ENCODE measurements at places on chromosomes 6 and 20. TPM values are rescaled to one million over a fixed set of nuclear protein-coding genes. Genes with fewer than 3 reads are reported as not detected.
A peak's percentile ranks its signal among the peaks of the same experiment; 100 is the strongest.

DNA sequence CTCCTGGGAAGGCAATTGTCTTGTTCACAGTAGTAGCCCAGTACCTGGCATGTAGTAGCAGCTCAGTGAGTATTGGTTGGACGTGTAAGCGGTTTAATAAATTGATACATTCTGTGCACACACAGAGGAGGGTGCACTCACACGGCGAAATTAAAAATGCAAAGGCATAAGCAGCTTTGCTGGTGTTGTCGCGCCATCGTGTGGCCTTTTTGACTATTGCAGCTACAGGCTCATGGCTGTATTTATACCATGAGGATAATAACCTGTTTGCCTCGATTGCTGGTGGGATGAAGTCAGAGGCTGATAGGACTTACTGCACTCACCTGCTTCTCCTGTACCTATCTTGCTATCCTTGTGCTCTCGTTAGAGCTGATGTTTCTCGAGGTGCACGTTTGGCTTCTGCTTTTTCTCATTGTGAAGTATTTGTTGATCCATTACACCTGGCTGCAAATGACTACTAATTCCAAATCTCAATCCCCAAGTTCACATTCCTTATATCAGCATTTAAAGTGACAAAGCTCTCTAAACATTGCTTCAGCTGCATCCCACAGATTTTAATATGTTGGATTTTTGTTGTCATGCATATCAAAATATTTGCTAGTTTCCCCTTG is 61.5 kb downstream of the TBXT start:
- peak; percentile 80 for DNase-seq
- H3K27ac ChIP-seq: no peak overlapping the region
- H3K36me3 ChIP-seq: no peaks in the 10 kb centered on the region
- no peak overlapping the region for H3K4me3 ChIP-seq
- no peaks in the 10 kb centered on the region for H3K27me3 ChIP-seq

DNA sequence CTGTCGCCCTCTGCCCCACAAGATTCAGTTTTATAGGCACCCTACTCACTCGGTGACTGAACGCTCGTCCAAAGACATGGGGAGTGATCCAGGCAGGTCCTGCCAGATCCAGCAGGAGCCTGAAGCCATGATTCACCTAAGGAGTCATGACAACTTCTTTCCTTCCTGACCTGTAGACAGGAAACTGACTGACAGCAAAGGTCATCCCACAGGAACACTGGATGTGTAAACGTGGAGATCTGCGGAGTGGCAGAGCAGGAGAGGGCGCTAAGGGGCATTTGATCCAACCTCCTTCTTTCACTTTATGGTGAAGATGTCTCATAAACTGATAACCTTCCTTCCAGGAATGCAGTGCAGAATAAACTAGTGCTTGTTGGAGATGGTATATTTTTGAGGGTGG is 192.2 kb downstream of the GJA10 start:
- H3K36me3 ChIP-seq: no peaks in the 10 kb centered on the region
- H3K4me3 ChIP-seq: no peak overlapping the region
- no peak overlapping the region for H3K27ac ChIP-seq
- H3K4me1 ChIP-seq: no peaks in the 10 kb centered on the region

TAB2 gene
- total RNA-seq: 70.9 TPM

BMP5 gene
- total RNA-seq: 1.5 TPM

DNA sequence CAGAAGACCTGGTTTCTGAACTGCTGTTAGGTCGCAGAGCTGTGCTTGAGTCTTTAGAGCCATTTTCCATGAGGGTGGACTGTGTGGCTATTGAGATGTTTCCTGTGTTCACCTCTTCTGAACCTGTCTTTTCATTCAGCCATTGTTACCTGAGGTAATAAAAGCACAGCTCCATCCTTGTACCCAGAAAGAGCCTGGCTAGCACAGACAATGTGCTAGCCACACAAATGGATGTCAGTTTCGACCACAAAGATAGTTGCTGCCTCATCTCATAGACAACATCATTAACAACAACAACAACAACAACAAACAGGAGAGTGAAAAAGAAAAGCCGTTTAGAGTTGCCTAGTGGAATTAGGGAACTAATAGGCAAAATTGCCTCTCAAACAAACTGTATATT is 114.7 kb downstream of the MYO6 start:
- no peak for DNase-seq
- no peaks in the 10 kb centered on the region for H3K27me3 ChIP-seq
- no peaks in the 10 kb centered on the region for H3K36me3 ChIP-seq
- H3K4me1 ChIP-seq: no peaks in the 10 kb centered on the region
- H3K27ac ChIP-seq: no peak overlapping the region
- H3K4me3 ChIP-seq: no peak overlapping the region

GZF1 gene
- total RNA-seq: 12.9 TPM

MEI4 gene
- total RNA-seq: 1.0 TPM

GRCh38 chr6:74356391-74356790 is 660.4 kb downstream of the CD109 start:
- no peak for DNase-seq
- no peaks in the 10 kb centered on the region for H3K4me1 ChIP-seq
- no peak overlapping the region for H3K4me3 ChIP-seq
- no peaks in the 10 kb centered on the region for H3K36me3 ChIP-seq
- H3K27ac ChIP-seq: no peak overlapping the region

GRCh38 chr6:32551410-32551809 is 21.3 kb upstream of the HLA-DRB5 start:
- H3K27ac ChIP-seq: no peak overlapping the region
- no peaks in the 10 kb centered on the region for H3K4me1 ChIP-seq
- H3K4me3 ChIP-seq: no peak overlapping the region
- no peak for DNase-seq
- no peaks in the 10 kb centered on the region for H3K27me3 ChIP-seq
- H3K36me3 ChIP-seq: no peaks in the 10 kb centered on the region

GRCh38 chr20:8431538-8432434 is 299.7 kb downstream of the PLCB1 start:
- H3K36me3 ChIP-seq: no peaks in the 10 kb centered on the region
- H3K4me3 ChIP-seq: no peak overlapping the region
- no peaks in the 10 kb centered on the region for H3K27me3 ChIP-seq
- DNase-seq: peak; percentile 9
- H3K27ac ChIP-seq: no peak overlapping the region

- no peak for DNase-seq
- peak overlapping the region; percentile 94 for H3K4me3 ChIP-seq
- no peak overlapping the region for H3K27ac ChIP-seq
These were observed 1.2 kb downstream of the REV3L start for GRCh38 chr6:111481836-111482187.

C6orf118 gene
- total RNA-seq: 2.2 TPM

SENP6 gene
- total RNA-seq: 202 TPM

GRCh38 chr6:134175532-134176263 is 123.3 kb upstream of the SLC2A12 start:
- H3K4me3 ChIP-seq: peak overlapping the region; percentile 83
- no peaks in the 10 kb centered on the region for H3K36me3 ChIP-seq
- DNase-seq: peak; percentile 82
- H3K4me1 ChIP-seq: peaks cover 4% of the 10 kb centered on the region
- H3K27me3 ChIP-seq: peaks cover 28% of the 10 kb centered on the region
- peak overlapping the region; percentile 80 for H3K27ac ChIP-seq

- peak overlapping the region; percentile 52 for H3K4me3 ChIP-seq
- peaks cover 86% of the 10 kb centered on the region for H3K27me3 ChIP-seq
- no peaks in the 10 kb centered on the region for H3K36me3 ChIP-seq
- peaks cover 4% of the 10 kb centered on the region for H3K4me1 ChIP-seq
These were observed 32.6 kb upstream of the PHACTR3 start for GRCh38 chr20:59571551-59572314.

PROKR2 gene
- not detected for total RNA-seq

- no peaks in the 10 kb centered on the region for H3K36me3 ChIP-seq
- H3K4me3 ChIP-seq: no peak overlapping the region
- no peaks in the 10 kb centered on the region for H3K4me1 ChIP-seq
- DNase-seq: no peak
These were observed 174.9 kb downstream of the ISM1 start for GRCh38 chr20:13396022-13396421.

DNA sequence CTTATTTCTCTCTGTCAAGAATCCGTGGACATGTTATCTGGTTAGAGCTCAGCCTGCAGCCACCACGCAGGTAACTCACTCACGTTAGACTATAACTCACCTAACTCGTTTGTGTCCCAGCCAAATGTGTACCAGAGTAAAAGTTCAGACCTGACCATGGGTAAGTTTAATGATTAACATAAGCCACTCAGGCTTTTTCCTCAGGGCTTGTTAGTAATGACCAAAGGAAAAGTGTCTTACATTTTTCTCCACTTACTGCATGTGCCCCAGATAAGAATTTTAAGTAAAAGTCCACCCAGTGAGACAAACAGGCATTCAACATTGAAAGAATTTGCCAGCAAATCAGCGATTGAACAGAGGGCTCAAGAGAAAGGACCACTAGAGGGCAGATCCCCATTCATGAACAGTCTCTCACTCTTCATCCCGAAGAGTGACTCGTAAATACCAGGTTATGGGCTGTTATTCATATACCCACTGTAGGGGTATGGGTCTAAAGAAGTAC is at the start of gene PKHD1:
TSS of gene PKHD1 (minus strand) at position 116 of the 502 bp plus-strand sequence. CDS start 2,680 bp downstream, outside the sequence.
- no peaks in the 10 kb centered on the region for H3K4me1 ChIP-seq
- no peaks in the 10 kb centered on the region for H3K36me3 ChIP-seq
- DNase-seq: peak; percentile 27
- H3K27me3 ChIP-seq: no peaks in the 10 kb centered on the region

POLR1H gene
- 25.0 TPM for total RNA-seq

DNA sequence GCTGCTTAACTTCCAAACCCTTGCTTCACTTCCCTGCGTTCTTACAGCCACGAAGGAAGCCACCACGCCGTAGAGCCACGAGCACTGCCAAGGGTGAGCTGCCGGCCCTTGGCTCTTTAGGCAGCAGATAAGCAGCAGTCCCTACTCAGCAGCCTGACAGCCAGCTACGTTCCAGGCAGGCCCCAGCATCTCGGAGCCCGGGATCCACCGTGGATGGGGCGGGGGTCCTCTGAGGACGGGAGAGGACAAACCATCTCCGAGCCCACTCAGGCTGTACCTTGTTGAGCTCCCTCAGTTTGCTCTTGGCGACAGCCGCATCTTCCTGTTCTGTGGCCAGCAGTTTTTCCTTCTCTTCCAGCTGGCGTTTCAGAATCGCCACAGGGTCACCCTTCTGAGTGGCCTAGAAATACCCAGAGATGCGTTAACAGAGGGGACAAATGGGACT is 40.5 kb downstream of the RRBP1 start:
- H3K27me3 ChIP-seq: no peaks in the 10 kb centered on the region
- peaks cover 13% of the 10 kb centered on the region for H3K4me1 ChIP-seq
- no peak for DNase-seq

DNA sequence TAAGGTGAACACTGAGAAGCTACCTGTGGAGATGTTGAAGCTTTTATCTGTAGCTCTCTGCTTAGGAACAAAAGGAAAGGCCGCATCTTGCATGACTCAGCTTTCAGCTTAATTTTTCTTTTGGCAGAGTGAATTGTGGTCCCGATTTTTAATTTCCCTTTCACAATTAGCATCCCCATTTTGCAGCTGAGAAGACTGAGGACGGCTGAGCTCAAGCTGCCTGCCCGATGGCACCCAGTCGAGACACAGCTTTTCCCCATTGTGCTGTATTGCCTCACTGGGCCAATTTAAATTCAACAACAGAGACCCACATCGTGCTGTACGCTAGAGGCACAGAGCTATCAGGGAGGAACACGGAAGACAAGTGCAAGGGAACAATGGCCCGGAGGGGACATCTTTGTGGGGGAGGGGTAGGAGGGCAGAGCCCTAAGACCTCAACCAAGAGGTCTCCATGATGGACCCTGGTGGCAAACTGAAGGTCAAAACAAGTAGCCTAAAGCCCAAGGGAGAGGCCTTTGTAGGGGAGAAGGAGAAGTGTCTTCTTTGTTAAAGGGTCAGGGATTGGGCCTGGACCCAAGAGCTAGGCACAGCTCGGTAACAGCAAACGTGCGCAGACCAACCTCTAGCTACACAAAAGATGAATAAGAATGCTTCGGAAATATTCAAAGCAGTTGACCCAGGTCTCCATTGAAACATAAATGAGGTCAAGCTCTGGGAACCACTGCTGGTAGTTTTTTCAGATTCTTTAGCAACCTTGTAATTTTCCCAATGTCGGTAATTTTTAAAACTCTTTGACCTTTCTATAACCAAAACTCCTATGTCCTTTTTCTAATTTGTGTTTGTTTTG is 13.3 kb upstream of the QKI start:
- no peak overlapping the region for H3K27ac ChIP-seq
- H3K27me3 ChIP-seq: no peaks in the 10 kb centered on the region
- peaks cover 27% of the 10 kb centered on the region for H3K4me1 ChIP-seq
- H3K36me3 ChIP-seq: no peaks in the 10 kb centered on the region
- no peak for DNase-seq
- H3K4me3 ChIP-seq: no peak overlapping the region

- no peak overlapping the region for H3K4me3 ChIP-seq
- no peak overlapping the region for H3K27ac ChIP-seq
- H3K36me3 ChIP-seq: no peaks in the 10 kb centered on the region
- H3K4me1 ChIP-seq: peaks cover 3% of the 10 kb centered on the region
- H3K27me3 ChIP-seq: no peaks in the 10 kb centered on the region
- no peak for DNase-seq
These were observed 71.0 kb downstream of the TRAM2 start for GRCh38 chr6:52505726-52506409.

DNA sequence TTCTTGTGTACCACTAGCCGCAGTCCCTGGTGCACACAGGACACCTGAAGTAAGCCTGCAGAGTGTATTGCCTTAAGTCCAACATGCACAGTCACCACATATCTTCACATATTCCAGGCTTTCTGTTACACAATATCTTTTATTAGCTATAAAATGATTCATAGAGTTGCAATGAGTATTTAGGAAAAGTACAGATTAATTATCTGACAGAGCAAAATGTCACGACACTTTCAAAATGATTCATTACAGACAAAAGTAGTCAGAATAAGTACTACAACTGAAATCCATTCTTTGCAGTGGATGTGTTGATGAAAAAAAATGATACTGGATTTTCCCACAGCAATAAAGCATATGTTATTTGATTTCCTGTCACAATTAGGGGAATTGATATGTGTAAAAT is 199.5 kb upstream of the ASCC3 start:
- DNase-seq: no peak
- H3K36me3 ChIP-seq: no peaks in the 10 kb centered on the region
- H3K27ac ChIP-seq: no peak overlapping the region
- H3K4me3 ChIP-seq: no peak overlapping the region
- no peaks in the 10 kb centered on the region for H3K27me3 ChIP-seq

DNA sequence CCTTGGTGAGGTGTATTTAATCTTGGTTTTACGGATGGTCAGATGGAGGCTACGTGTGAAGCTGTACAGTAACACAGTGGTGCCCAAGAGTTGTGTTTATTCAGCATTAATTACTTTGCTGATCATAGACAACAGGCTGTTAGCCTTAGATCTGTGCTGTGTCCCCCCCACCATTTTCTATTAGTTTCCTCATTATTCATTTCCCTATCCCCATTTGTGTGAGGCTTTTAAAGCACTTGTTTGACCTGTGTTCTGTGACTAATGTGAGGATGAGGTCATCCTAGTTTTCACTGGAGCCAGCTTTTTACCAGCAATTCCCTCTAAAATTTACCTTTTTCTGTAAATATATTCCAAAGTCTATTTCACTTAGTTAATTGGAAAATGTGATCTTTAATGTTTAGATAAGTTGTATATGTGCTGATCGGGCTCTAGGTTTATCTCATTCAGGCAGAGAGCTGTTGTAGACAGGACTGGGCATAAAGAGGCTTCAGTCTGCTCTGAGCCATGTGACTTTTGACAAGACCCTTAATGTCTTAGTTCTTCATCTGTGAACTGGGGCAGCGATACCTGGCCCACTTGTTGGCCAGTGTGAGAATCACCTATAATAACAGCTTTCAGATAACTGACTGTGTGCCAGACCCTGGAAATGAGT is 8.4 kb downstream of the MAPRE1 start:
- no peaks in the 10 kb centered on the region for H3K36me3 ChIP-seq
- no peaks in the 10 kb centered on the region for H3K27me3 ChIP-seq
- no peak overlapping the region for H3K4me3 ChIP-seq

TMEM200A gene
- 12.8 TPM for total RNA-seq

Measured in neural progenitor cell (in vitro differentiated cells).